ENCODE measurements at places on chromosomes 1 and 21.
A peak's percentile ranks its signal among the peaks of the same experiment; 100 is the strongest.

DNA sequence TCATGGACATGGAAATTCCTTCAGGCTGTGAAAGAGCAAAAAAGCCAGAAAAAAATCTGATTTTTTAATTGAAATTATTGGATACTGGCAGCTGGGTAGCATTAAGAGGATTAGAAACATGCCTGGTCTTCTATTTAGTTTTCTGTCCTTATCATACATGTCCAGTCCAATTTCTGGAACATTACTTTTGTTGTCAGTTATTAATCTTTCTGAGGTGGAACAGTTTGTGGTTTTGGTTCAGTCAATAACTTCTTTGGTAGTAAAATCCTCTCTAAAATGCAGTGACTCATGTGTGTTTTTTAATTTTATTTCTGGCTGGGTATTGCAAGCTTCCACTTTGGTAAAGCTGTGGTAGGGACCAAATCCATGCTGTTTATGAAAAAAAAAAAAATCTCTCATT lies 687.0 kb upstream of the ADGRL2 start:
- no peak overlapping the region for H3K4me3 ChIP-seq
- H3K27me3 ChIP-seq, result no peaks in the 10 kb centered on the region
- H3K36me3 ChIP-seq, result no peaks in the 10 kb centered on the region
- no peak for DNase-seq

GRCh38 chr1:11180342-11180744 lies 8.8 kb upstream of the ANGPTL7 start:
- H3K27ac ChIP-seq, result no peak overlapping the region
- H3K4me3 ChIP-seq, result no peak overlapping the region
- H3K4me1 ChIP-seq, result no peaks in the 10 kb centered on the region

- H3K4me3 ChIP-seq, result no peak overlapping the region
- H3K36me3 ChIP-seq, result no peaks in the 10 kb centered on the region
- H3K27me3 ChIP-seq, result no peaks in the 10 kb centered on the region
- no peak for DNase-seq
Observed at GRCh38 chr1:232655028-232655745, 25.3 kb upstream of the SIPA1L2 start.

GRCh38 chr21:34819357-34819999 lies 150.7 kb downstream of the CLIC6 start:
- DNase-seq, result no peak
- no peaks in the 10 kb centered on the region for H3K4me1 ChIP-seq
- H3K4me3 ChIP-seq, result no peak overlapping the region
- H3K27ac ChIP-seq, result no peak overlapping the region

DNA sequence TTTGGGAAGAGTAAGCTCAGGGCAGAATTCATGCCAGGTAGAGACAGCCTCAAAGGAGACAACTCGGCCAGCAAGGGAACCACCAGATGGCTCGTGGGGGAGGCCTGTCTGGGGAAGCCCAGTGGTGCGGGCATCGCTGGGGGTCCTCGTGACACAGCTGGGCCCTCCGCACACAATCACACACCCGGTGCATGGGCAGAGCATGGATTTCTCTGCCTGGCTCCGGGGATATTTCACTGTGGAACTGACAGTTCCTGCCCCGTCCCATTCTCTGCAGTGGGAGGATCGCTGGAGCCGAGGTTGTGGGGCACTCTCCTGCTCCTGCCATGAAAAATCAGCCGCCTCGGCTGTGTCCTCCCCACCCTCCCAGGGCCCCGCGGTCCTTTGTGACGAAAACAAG lies 108.0 kb downstream of the CRYAA start:
- no peaks in the 10 kb centered on the region for H3K36me3 ChIP-seq
- peaks cover 7% of the 10 kb centered on the region for H3K4me1 ChIP-seq
- DNase-seq, result no peak
- H3K27me3 ChIP-seq, result no peaks in the 10 kb centered on the region

DNA sequence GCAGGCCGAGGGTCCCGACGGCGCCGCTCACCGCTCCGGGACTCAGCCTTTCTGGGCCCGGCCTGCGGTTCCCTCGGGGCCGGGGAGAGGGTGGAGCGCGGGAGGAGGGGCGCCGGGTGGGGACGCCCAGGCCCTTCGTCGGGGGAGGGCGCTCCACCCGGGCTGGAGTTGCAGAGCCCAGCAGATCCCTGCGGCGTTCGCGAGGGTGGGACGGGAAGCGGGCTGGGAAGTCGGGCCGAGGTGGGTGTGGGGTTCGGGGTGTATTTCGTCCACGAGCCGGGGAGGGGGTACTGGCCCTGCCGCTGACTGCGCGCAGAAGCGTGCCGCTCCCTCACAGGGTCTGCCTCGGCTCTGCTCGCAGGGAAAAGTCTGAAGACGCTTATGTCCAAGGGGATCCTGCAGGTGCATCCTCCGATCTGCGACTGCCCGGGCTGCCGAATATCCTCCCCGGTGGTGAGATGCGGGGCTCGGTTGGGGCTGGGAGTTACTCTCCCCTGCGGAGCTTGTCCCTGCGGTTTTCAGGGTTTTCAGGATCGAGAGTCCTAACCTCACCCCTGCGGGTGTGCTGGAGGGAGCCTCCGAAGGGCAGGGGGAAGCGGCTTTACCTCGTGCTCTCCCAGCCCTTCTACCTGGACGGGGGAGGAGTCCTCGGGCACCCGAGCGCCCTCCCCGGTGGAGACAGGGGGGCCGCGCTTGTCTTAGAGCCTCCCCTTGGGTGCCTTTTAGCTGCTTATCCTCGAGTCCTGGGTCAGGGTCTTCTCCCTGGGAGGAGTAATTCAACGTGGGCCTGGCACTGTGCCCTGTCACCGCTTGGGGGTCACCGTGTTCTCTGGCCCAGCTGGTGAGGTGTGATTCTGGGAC lies 2.1 kb downstream of the SAMD11 start:
- H3K4me1 ChIP-seq, result peaks cover 39% of the 10 kb centered on the region
- no peak overlapping the region for H3K4me3 ChIP-seq
- H3K27ac ChIP-seq, result no peak overlapping the region
- H3K27me3 ChIP-seq, result peaks cover 40% of the 10 kb centered on the region
- peak; percentile 88 for DNase-seq
- H3K36me3 ChIP-seq, result no peaks in the 10 kb centered on the region

DNA sequence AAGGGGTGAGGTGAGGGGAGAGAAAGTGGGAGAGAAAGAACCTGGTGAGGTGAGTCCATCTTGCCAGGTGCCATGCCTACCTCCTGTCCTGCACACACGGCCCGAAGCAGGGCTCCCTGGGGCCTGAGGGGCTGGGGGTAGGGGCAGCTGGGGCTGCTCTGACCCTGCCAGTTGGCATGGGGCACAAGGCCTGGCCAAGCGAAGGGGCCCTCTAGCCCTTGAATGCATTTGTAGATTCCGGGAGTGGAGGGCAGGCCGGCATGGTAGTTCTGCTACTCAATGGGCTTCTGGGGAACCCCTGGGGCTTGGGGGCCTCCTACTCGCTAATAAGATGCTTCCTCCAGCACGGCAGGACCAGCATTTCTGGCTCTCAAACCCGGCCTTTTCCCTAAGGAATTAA lies 3.6 kb upstream of the PRDM16 start:
- H3K4me1 ChIP-seq, result peaks cover 16% of the 10 kb centered on the region
- no peaks in the 10 kb centered on the region for H3K36me3 ChIP-seq
- DNase-seq, result peak; percentile 14
- H3K4me3 ChIP-seq, result no peak overlapping the region

DNA sequence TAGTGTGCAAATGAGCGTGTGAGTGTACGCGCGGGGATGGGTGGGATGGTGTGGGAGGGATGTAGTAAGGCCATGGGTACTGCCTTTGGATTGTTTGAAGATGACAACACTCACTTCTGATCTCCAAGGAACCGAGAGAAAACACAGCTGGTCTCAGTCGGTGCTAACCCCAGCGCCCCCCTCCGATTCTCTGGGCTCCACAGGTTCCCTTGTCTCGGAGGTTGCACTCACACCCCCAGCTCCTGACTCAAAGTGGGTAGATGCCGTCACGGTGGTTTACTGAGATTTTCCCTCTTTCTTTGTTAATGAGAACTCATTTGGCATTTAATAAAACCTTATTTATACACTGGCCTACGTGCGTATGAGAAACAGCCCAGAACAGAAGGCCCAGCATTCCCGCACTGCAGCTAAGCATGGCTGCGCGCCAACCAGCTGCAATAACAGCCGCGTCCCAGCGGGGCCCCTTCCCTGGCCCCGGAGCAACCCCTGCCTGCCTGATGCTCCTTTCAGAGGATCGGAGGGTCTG lies 25.8 kb downstream of the ABCA4 start:
- no peaks in the 10 kb centered on the region for H3K27me3 ChIP-seq
- no peak overlapping the region for H3K4me3 ChIP-seq
- H3K36me3 ChIP-seq, result no peaks in the 10 kb centered on the region

Data from upper lobe of left lung (tissue), 6 donors.